Fibroblast of skin of abdomen (primary cell): ENCODE measurements at places on chromosomes 4 and X.

DNA sequence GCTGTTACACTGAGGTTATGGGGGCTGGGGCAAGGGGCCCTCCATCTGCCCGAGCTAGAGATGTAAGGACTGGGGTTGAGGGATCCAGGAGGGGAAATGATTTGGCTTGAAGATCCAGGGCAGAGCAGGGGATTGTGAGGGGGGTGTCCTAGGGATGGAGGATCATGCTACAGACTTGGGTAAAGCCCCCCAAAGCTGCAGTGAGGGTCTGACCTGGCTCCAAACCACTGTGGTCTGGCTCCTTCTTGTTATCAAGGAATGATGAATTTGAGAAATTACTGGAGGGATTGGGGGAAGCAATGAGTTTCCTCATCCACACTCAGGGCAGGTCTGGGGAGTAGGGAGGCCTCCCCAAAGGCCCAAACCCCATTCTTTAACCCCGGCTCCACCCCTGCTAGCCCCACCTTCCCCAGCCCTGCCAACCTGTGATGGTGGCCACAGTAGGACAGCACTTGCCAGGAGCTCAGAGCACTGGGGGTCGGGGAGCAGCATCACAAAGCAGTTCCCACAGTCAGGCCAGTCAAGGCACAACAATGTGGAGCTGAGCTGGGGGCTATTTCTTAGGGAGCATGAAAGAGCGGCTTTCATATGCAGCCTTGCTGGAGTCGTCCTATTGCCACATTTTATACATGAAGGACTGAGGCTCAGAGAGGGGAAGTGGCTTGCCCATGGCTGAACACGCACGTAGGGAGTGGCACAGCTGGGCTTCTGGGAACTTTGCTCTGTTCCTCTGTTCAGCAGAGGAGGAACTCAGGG is 165.5 kb downstream of the EFNB1 start:
- no peak for DNase-seq

DNA sequence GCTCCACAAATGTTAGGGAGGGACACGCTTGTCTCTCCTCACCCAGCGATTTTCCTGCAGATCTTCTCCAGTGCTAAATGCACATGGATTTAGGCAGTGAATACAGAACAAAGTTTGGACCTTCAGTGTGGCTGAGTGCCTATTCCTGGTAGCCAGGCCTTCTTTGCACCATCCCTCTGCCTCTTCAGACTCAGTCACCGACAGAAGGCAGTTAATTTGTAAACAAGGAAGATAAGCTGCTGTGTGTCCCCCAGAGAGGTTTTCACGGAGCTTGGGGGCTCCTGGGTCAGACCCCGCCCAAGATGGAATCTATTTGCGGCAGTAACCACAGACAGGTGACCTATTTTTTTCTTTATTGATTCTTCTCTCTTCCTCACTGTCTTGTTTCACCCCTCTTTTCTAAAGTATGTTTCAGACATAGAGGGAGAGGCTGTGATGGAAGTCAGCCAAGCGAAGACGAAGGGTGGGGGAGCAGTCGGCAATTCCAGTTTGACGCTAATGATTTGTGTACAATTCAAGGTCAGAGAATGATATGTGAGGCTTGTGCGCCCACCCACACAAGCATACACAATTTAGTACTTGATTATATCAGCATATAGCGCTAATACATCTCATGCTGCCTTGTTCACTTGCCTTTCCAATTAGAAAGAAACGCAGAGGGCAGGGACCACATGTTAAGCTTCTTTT is 200.8 kb downstream of the MGST2 start:
- peak; percentile 8 for DNase-seq

GRCh38 chrX:124268099-124268498 is 64.4 kb upstream of the TEX13D start:
- DNase-seq: no peak

DNA sequence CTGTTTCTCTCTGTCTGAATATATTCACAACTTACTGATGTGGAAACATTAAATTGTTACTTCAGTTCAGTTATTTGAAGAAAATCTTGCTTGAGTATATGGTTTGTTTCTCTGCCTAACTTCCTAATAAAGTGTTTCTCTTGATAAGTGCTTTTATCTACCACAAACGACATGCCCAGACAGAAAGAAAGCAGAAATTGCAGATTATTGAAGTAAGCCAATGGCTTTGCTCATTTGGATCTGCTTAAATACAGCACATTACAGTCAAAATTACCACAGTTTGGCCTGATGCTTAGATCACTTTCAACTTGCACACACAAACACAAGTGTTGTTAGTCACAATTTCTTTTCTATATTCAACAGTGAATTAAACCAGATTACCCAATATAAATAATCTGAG is 68.0 kb downstream of the ATOH1 start:
- no peak for DNase-seq

- DNase-seq: no peak
Measured at GRCh38 chr4:120088507-120088906, 21.9 kb upstream of the MAD2L1 start.

DNA sequence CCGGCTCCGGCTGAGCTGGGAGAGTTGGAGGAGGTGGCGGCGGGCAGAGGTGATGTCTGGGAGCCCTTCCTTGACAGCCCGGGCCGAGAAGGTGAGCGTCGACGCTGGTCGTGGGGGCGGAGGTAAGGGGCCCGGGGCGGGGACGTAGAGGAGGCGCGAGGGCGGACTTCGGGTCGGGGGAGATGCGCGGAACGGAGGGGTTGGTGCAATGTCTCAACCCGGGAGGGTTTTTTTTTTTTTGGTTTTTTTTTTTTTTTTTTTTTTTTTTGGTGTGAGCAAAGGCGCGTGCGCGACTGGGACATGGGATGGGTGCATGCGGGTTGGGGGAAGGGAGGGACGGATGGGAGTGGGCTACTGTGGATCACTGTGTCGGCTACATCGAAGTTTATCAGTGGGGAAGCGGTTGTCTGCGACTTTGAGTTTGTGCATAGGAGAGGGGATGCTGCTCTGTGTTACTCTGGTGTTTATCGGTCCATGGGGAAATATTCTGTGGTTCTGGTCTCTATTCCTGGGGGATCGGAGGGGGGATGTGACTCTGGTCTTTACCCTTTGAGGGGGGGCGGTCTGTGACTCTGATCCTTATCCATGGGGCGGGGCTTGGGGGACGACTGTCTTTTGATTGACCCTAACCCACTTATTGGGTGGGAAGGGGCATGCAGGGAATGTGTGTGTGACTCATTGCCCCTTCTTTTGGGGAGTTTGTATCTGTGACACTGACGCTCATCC is 537 bp downstream of the RBM10 start:
- no peak for DNase-seq

- DNase-seq: peak; percentile 62
Measured at GRCh38 chr4:86855572-86855971, 6.4 kb upstream of the SLC10A6 start.
